ENCODE measurements at places on chromosomes 4 and X. TPM values are rescaled to one million over a fixed set of nuclear protein-coding genes. Genes with fewer than 3 reads are reported as not detected.

- H3K27me3 ChIP-seq, result no peaks in the 10 kb centered on the region
- no peak overlapping the region for H3K4me3 ChIP-seq
- DNase-seq, result no peak
- no peak overlapping the region for H3K27ac ChIP-seq
- no peaks in the 10 kb centered on the region for H3K4me1 ChIP-seq
These were observed 581.4 kb upstream of the AADAT start for GRCh38 chr4:170671171-170671570.

DNA sequence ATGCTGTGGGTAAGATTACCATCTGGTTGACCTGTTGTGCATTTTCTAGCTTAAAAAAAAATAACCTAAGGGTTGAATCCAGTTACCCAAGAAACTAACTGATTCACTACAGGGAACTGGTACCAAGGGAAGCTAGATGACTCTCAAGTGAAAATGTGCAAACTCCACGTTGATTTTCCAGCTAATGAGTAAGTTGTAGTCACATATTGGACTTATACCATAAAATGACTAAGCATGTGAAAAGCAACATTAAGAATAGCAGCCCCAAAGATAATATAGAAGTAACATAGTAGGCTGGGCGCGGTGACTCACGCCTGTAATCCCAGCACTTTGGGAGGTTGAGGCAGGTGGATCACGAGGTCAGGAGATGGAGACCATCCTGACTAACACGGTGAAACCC is 270.9 kb downstream of the SPRY1 start:
- H3K4me1 ChIP-seq, result no peaks in the 10 kb centered on the region
- H3K27ac ChIP-seq, result no peak overlapping the region

- no peaks in the 10 kb centered on the region for H3K27me3 ChIP-seq
- peaks cover 29% of the 10 kb centered on the region for H3K4me1 ChIP-seq
- H3K4me3 ChIP-seq, result no peak overlapping the region
- DNase-seq, result peak; percentile 63
These were observed 7.4 kb downstream of the WDR44 start for GRCh38 chrX:118353081-118353850.

GRCh38 chr4:20268028-20268427 is 16.3 kb downstream of the SLIT2 start:
- no peaks in the 10 kb centered on the region for H3K4me1 ChIP-seq
- no peak overlapping the region for H3K27ac ChIP-seq
- no peaks in the 10 kb centered on the region for H3K36me3 ChIP-seq
- no peaks in the 10 kb centered on the region for H3K27me3 ChIP-seq

GPC3 gene
- total RNA-seq, result 0.59 TPM

PCDH19 gene
- total RNA-seq, result not detected

All from CD4-positive, alpha-beta T cell (primary cell).